Activated T-cell treated with anti-CD3 and anti-CD28 coated beads, Interleukin-2, amount 50 U/mL, for 1 hour (primary cell): ENCODE measurements at places on chromosomes 6 and 20.

- DNase-seq: no peak
Observed at GRCh38 chr6:5761370-5761769, 245.4 kb downstream of the NRN1 start.

DNA sequence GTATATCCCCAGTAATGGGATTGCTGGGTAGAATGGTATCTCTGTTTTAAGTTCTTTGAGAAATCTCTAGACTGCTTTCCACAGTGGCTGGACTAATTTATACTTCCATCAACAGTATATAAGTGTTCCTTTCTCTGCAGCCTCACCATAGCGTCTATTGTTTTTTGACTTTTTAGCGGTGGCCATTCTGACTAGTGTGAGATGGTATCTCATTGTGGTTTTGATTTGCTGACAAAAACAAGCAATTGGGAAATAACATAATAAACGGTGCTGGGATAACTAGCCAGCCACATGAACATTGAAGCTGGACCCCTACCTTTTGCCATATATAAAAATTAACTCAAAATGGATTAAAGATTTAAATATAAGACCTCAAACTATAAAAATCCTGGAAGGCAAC, 14.2 kb downstream of the OR2A4 start:
- DNase-seq: no peak

GRCh38 chr6:160388922-160389321, 40.7 kb downstream of the SLC22A3 start:
- no peak for DNase-seq

GRCh38 chr20:43942667-43943285, 28.1 kb downstream of the TOX2 start:
- DNase-seq: peak; percentile 37

GRCh38 chr20:53922901-53923314, 147.5 kb downstream of the BCAS1 start:
- DNase-seq: no peak
